ENCODE measurements at places on chromosomes 16 and 17. TPM values are rescaled to one million over a fixed set of nuclear protein-coding genes. Genes with fewer than 3 reads are reported as not detected.

Gene SPOP
- total RNA-seq: 43.5 TPM

Gene CLDN7
- total RNA-seq: 5.2 TPM

Gene CACNB1
- 7.7 TPM for total RNA-seq

Gene CPHXL2
- total RNA-seq: not detected

Gene CD7
- not detected for total RNA-seq

Gene KRT9
- not detected for total RNA-seq

Gene MYH11
- total RNA-seq: 0.64 TPM
